ENCODE measurements at places on chromosomes 12 and 14. TPM values are rescaled to one million over a fixed set of nuclear protein-coding genes. Genes with fewer than 3 reads are reported as not detected.

DNA sequence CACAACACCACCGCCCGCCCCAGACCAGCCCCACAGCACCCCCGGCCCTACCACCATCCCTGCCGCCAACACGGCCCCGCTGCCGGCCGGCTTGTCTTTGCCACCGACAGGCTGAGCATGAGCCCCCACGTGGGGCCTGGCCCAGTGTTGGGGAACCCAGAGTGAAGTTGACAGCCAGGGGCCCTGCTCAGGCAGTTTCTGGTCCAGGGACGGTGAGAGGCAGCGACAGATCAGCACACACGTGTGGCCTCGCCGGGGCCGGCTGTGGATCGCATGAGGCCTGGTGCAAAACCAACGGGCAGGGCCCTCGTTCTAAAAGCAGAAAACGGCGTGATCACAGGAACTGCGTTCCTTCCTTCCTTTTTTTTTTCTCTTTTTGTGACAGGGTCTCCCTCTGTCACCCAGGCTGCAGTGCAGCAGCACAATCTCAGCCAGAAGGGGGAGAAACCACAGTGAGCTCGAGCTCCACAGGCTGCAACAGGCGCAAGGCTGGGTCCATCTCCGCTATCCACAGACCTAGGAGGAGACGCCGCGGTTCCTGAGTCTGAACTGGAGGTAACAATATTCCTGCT, 50.5 kb upstream of the FBRSL1 start:
- H3K4me1 ChIP-seq, result peaks cover 77% of the 10 kb centered on the region
- no peaks in the 10 kb centered on the region for H3K27me3 ChIP-seq
- H3K27ac ChIP-seq, result peak overlapping the region; percentile 14
- peak overlapping the region; percentile 59 for H3K4me3 ChIP-seq

GRCh38 chr12:91980389-91980821, 165.2 kb downstream of the BTG1 start:
- no peaks in the 10 kb centered on the region for H3K36me3 ChIP-seq
- no peaks in the 10 kb centered on the region for H3K4me1 ChIP-seq
- peaks cover 8% of the 10 kb centered on the region for H3K27me3 ChIP-seq
- no peak overlapping the region for H3K27ac ChIP-seq

DNA sequence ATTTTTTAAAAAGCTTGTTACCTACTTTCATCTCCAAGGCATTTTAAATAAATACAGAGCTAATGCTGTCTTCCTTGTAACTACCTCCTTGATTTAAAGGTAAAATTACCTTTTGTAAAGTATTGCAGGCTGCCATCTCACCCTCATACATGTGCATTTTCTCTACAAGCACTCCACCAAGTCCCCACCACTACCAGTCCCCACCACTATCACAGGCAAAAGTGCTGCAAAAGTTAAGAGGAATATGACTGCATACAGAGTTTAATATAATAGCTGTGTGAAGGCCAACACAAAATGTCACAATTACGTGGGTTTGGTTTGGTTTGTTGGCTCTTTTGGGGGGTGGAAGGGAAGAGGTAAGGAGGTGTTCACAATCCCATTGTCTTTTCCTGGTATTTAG, 9.6 kb downstream of the SIX1 start:
- H3K36me3 ChIP-seq, result peaks cover 14% of the 10 kb centered on the region
- no peak overlapping the region for H3K27ac ChIP-seq
- H3K27me3 ChIP-seq, result peaks cover 76% of the 10 kb centered on the region
- H3K4me3 ChIP-seq, result no peak overlapping the region

DNA sequence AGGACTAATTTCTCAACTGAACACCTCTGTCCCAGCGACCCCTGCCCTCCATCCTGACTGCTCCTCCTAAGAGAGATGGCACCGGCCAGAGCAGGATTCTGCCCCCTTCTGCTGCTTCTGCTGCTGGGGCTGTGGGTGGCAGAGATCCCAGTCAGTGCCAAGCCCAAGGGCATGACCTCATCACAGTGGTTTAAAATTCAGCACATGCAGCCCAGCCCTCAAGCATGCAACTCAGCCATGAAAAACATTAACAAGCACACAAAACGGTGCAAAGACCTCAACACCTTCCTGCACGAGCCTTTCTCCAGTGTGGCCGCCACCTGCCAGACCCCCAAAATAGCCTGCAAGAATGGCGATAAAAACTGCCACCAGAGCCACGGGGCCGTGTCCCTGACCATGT, 756 bp downstream of the RNASE7 start:
- H3K4me3 ChIP-seq, result no peak overlapping the region
- no peaks in the 10 kb centered on the region for H3K36me3 ChIP-seq
- H3K27ac ChIP-seq, result no peak overlapping the region
- no peaks in the 10 kb centered on the region for H3K4me1 ChIP-seq
- H3K27me3 ChIP-seq, result peaks cover 26% of the 10 kb centered on the region

The CCDC175 gene
- polyA plus RNA-seq, result not detected

The ADAM20 gene
- polyA plus RNA-seq, result not detected

GRCh38 chr12:104055686-104056388, 5.8 kb upstream of the GLT8D2 start:
- no peak for DNase-seq
- H3K4me3 ChIP-seq, result no peak overlapping the region
- H3K4me1 ChIP-seq, result no peaks in the 10 kb centered on the region
- no peak overlapping the region for H3K27ac ChIP-seq

DNA sequence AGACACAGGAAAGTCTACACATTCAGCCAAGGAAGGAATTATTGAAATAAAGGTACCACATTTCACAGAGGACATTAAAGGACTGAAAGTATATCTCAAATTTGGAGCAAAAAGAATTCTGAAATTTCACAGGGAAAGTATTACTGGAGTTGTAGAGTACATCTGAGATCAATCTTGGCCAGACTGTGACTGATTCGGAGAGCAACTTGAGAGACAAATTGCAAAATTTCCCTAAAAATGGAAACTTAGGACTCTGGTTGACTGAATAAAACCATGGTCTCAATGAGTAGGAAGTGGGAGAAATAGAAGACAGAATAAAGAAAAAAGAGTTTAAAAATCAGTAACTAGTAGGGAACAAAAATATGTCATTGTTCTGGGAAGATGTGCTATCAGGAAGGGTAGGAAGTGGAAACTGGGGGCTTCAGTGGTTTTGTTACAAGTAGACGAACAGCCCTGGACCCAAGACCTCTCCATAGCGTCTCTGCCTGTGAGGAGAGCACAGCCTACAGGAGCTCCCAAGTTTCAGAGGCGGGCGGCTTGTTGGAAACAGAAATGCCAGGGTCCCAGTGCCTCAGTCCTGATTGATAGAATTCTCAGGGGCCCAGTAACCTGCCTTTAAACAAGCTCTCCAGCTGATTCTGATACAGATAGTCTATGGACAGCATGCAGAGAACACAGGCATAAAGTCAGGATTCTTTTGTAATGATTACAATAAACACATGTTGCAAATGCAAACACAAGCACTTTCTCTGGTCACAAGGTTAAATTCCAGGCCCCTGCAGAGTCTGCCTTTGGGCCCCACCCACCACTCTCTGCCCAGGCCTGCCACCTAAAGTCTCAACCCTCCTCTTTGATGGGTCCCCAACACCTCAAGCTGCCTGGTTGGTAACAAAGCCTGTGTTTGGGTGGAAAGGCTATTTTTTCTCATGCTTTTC, 63.1 kb downstream of the BBS10 start:
- no peaks in the 10 kb centered on the region for H3K4me1 ChIP-seq
- H3K36me3 ChIP-seq, result no peaks in the 10 kb centered on the region
- H3K27ac ChIP-seq, result no peak overlapping the region
- no peak for DNase-seq

- no peaks in the 10 kb centered on the region for H3K27me3 ChIP-seq
- H3K27ac ChIP-seq, result peak overlapping the region; percentile 95
- H3K4me3 ChIP-seq, result no peak overlapping the region
- DNase-seq, result no peak
These were observed 234.8 kb upstream of the ATP2B1 start for GRCh38 chr12:89943463-89943862.

DNA sequence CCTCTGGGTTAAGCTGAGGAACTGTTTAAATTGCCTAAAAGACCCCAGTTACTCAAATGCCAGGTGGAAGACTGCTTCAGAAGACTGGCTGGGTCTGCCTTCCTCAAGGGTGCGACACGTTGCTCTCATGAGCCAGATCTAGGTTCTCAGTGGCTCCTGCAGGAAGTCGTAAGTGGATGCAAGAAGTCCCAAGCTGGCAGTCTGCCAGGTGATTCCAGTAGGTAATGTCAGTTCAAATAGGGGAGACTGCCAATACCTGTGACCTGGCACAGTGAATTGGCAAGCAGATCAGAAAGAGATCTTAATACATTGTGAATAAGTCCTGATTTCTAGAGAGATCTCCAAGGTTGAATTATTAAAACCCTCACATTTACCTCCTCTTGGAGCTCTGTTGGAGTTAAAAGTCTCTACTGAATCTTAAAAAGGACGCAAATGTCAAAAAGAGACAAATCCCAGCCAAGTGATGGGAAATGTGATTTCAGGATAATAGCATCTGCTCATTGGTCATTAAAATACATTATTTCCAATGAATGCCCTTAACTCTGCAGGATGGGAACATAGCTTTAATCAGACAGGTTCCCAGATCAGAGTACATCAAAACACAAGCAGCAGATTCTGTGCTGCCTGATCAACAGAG, 98.8 kb upstream of the FRMD6 start:
- no peaks in the 10 kb centered on the region for H3K4me1 ChIP-seq
- no peak for DNase-seq
- no peak overlapping the region for H3K27ac ChIP-seq
- H3K4me3 ChIP-seq, result no peak overlapping the region
- peaks cover 8% of the 10 kb centered on the region for H3K27me3 ChIP-seq
- no peaks in the 10 kb centered on the region for H3K36me3 ChIP-seq

The NGDN gene
- polyA plus RNA-seq, result 76.0 TPM

The PRIMA1 gene
- polyA plus RNA-seq, result not detected
